ENCODE measurements at places on chromosomes 5 and 9.

GRCh38 chr5:68353605-68354004, 138.0 kb downstream of the PIK3R1 start:
- no peak for DNase-seq

GRCh38 chr9:119092125-119092524, 277.1 kb downstream of the BRINP1 start:
- no peak for DNase-seq

GRCh38 chr5:141465351-141465750, 10.4 kb upstream of the PCDHGC3 start:
- DNase-seq: no peak

GRCh38 chr9:109914280-109915027, 134.5 kb downstream of the PALM2AKAP2 start:
- DNase-seq: no peak

GRCh38 chr9:4297151-4297785, 2.6 kb downstream of the GLIS3 start:
- peak; percentile 20 for DNase-seq

- DNase-seq: no peak
These were observed 85.9 kb downstream of the NR6A1 start for GRCh38 chr9:124685217-124685616.

GRCh38 chr5:167845952-167846351, 445.5 kb upstream of the WWC1 start:
- no peak for DNase-seq

DNA sequence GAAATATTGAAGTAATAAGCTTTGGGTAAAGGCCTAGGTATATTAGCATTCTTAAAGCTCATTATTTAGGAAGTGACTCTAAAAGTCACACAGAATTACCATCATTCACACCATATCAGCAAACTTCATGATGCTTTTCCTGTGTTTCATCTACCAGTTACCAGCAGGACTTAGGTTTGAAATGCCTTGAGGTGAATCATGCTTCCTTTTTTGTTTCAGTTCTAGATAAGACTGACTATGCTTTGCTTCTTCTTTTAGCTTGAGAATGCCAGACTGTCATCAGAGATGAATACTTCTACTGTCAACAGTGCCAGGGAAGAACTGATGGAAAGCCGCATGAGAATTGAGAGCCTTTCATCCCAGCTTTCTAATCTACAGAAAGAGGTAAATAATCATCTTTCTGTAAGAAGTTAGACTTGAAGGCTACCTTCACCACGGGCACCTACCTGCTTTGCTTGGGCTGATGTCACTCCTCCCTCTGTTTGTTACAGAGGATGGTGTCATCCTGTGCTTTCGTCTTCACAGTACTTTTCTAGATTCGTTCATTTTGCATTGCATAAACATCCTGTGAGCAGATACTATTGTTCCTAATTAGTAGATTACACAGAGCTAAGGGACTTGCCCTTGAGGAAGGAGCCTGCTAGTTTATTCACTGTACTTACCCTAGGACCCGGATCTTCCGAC, 34.7 kb downstream of the LMNB1 start:
- no peak for DNase-seq

DNA sequence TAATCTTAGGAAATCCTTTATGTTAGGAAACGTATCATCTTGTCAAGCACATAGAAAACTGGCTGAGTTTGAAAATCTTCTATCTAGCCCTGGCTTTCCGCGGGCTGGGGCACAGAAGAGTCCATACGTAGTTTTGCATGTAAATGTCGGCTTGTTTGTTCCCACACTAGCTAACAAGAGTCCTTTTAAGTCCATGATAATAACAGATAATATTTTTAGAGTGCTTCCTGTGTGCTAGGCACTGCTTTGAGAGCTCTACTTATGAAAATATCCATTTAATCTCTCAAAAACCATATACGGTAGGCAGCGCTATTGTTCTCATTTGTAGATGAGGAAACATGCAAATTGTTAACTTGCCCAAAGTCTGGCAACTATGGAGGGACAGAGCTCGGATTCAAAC, 40.5 kb downstream of the FYB1 start:
- DNase-seq: no peak

DNA sequence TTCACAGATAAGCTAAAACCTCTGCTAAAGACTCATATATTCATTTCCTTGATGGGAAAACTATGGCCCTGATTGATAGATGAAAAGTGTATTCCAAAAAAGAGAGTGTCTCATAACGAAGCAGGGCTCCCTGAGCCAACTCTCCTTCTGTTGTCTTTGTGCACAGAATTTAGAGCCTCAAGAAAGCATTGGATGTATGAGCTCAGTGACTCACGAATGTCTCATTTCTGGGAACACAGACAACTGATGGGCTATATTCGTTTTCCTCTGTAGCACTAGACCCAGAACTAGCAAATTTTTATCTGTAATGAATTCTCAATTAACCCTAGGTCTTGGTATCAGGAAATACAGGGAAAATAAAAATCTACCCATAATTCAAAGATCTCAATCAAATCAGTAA, 88.4 kb downstream of the LMNB1 start:
- no peak for DNase-seq

GRCh38 chr9:104969116-104969515, 41.2 kb upstream of the ABCA1 start:
- DNase-seq: no peak

DNA sequence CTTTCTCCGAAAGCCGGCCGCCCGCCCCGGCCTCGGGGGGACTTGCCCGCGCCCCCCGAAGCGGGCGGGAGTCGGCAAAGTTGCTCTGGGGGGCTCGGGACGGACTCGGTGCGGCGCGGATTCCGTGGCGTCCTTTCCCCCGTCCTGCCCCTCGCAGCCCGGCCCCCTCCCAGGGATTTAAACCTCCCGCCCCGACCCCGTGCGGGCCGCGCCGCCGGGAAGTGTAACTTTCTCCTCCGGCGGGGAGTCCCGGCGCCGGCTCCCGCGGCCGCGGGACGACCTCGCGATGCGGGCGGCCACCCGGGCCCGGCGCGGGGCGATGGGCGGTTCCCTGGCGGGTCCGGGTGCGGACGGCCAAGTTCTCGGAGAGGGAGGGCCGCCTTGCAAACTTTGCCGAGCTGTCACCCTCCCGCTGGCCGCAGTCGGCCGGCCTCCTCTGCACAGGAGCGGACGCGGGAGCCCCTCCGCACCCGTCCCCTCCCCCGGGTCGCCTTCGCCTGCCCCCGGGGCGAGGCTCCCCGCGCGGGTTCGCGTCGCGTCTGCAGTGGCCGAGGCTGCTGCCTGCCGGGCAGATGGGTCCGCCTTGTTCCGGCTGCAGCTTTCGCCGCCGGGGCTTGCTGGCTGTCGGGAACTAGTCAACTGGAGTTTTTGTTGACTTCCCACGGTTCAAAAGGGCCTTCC, 732 bp downstream of the PBX3 start:
- DNase-seq: no peak

- no peak for DNase-seq
These were observed 58.4 kb downstream of the UGCG start for GRCh38 chr9:111955048-111955447.

GRCh38 chr5:179621551-179622214, 1.8 kb downstream of the HNRNPH1 start:
- no peak for DNase-seq

DNA sequence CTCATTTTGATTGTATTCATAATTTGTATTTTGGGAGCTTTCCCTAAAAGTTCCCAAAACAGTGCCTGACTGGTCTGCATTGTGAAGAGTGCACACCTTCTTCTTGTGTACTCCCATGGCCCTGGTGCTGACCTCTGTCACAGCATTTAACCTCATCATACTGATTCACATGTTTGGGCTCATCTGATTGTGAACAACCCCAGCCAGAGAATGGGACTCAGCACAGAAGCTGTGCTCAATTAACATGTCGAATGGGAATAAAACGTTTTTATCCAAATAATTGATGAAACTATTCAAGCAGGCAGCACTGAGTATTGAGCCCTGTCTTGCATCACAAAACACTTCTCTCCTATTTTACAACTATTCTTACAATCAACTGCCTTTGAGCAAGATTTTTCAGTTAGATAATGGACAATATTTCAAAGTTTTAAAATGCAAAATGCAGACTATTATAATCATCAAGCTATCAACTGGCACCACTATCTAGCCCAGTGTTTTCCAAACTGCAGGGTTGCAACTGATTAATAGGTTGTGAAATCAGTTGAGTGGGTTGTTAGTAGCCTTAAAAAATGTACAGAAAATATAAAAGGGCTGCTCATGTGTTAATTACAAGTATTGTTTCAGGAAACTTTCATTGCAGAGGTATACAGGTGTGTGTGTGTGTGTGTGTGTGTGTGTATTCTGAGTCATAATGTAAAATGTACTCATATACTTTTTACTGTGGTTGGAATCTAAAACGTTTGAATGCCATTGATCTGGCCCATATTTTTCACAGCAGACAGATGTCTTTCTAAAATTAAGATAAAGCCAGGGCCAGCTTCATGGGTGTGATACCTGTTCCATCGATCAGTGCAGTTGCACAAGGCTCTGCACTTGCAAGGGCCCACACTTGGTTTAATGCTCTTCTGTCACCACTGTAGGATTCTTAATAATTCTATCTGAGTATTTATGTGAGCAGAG, 190.5 kb downstream of the PIK3R1 start:
- DNase-seq: no peak

- DNase-seq: no peak
These were observed 124.9 kb upstream of the GRIA1 start for GRCh38 chr5:153365547-153365946.

GRCh38 chr5:77952636-77953212, 176.6 kb upstream of the TBCA start:
- DNase-seq: no peak

DNA sequence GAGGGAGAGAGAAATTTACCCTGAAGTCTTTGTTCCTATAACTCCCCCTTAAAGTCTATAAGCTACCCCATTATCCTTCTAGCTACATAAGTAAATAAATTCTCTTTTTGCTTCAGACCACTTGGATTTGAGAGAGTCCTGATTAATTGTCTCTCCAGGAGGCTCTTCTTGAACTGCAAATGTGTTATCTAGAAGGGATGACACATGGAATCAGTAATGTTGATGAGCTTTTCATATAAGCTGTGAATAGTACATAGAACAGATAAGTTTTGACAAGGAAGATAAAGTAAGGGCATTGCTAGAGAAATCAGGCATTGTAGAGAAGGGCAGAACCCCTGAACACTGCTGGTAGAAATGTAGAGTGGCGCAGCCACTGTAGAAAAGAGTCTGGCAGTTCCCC, 42.5 kb upstream of the GNPDA1 start:
- no peak for DNase-seq

DNA sequence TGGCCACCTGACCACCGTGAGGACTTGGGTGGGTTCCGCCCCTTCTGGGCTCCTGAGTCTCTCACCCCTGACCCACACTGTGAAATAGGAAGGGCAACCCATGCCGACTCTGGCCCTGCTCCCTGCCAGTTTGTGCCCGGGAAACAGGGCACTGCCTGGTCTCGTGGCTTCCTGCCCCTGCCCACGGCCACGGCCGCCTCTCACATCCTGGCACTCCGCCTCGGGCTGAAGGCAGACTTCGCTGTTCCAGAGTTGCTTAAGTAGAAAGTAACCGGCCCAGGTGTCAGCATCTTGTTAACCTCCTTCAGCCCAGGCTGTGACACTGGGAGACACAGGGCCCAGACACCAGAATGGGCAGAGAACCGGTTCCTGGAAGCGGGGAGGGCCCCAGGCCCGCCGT, 68.7 kb upstream of the RNU6ATAC start:
- DNase-seq: no peak

DNA sequence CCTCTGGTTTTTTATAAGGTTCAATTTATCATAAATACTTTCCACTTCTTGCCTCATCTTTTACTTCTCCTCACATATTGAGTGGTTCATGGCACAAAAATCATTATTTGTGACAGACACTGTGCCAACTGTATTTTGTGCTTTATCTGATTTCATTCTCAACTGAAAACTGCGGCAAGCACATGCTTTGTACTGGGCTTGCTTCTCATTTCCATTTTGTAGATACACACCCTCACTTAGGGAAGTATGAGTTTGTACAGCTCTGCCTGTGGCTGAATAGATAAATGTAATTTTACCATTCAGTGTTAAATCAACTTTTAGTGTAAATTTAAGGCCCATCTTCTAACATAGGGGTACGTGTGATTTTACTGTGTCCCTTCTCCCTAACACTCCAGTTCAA, 83.6 kb downstream of the ANXA2R start:
- DNase-seq: no peak

- DNase-seq: no peak
These were observed 34.4 kb upstream of the PALM2AKAP2 start for GRCh38 chr9:109745335-109746283.

GRCh38 chr9:128118971-128119665, 8.4 kb downstream of the PTGES2 start:
- DNase-seq: peak; percentile 9

GRCh38 chr5:16727755-16728325, 111.0 kb upstream of the RETREG1 start:
- no peak for DNase-seq

DNA sequence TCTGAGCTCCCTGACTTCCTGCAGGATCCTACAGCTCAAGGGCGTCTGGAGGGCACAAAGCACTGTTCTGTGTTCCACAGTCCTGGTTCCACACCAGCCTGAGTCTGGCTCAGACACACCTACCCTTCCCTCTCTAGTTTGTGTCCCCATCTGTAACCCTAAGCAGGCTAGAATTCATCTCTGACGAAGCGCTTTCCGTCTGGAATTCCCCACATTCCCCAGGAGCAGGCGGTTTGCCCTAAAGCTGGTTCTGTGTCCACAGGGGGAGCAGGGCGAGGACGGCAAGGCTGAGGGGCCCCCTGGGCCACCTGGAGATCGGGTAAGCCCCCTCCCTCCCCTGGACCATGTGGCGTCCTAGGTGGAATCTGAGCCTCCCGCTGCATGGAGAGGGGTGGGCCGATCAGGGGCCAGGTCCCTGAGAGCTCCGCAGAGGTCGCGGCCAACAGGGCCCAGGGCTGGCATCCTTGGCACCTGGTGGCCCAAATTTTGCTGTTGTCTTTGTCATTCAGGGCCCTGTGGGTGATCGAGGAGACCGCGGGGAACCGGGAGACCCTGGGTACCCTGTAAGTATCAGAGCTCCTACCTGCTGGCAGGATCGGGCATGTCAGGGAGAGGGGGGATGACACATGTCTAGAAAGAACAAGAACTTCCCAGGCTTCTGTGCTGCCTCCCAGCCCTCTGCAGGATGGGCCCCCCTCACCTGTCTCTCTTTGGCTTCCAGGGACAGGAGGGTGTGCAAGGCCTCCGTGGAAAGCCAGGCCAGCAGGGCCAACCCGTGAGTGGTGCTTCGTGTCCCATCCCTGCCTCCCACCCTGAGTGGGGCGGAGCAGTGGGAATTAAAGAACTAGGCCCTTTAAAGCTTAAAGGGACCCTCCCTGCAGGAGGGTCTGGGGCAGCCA, 34.5 kb upstream of the ORM1 start:
- peak; percentile 11 for DNase-seq

- no peak for DNase-seq
These were observed 160.6 kb downstream of the COL23A1 start for GRCh38 chr5:178429491-178430185.
